ENCODE measurements at places on chromosomes 12 and 14. TPM values are rescaled to one million over a fixed set of nuclear protein-coding genes. Genes with fewer than 3 reads are reported as not detected.

ARHGAP9 gene
- total RNA-seq, result not detected

DLK1 gene
- total RNA-seq, result 1.1 TPM

RHEBL1 gene
- 3.1 TPM for total RNA-seq

VIPAS39 gene
- total RNA-seq, result 16.2 TPM

KRT6C gene
- total RNA-seq, result not detected

GDF3 gene
- not detected for total RNA-seq

Data from mesangial cell (primary cell).